ENCODE measurements at places on chromosomes 2 and 18.

GRCh38 chr2:78766459-78766858 is 259.0 kb upstream of the REG3G start:
- DNase-seq, result no peak

- DNase-seq, result peak; percentile 58
Measured at GRCh38 chr2:205868773-205869333, 186.6 kb downstream of the NRP2 start.

DNA sequence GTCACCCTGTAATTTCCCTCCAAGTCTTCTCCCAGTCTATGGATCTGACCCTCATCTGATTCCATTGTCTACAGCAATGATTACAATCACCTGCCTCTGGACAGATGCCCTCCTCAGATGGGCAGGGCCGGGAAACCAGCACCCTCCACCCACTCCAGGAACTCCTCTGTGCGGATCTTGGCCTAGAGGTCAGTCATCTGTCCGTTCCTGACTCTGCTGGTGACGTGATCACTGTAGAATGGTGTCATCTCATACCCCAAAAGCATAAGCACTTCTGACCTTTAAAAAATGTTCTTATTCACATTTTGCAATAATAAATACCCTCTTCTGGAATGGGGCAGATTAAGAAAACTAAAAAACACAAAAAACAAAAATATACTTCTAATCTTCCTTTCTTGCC is 29.5 kb upstream of the BZW1 start:
- DNase-seq, result peak; percentile 27

GRCh38 chr2:151098841-151099240 is 162.8 kb downstream of the RBM43 start:
- peak; percentile 20 for DNase-seq

DNA sequence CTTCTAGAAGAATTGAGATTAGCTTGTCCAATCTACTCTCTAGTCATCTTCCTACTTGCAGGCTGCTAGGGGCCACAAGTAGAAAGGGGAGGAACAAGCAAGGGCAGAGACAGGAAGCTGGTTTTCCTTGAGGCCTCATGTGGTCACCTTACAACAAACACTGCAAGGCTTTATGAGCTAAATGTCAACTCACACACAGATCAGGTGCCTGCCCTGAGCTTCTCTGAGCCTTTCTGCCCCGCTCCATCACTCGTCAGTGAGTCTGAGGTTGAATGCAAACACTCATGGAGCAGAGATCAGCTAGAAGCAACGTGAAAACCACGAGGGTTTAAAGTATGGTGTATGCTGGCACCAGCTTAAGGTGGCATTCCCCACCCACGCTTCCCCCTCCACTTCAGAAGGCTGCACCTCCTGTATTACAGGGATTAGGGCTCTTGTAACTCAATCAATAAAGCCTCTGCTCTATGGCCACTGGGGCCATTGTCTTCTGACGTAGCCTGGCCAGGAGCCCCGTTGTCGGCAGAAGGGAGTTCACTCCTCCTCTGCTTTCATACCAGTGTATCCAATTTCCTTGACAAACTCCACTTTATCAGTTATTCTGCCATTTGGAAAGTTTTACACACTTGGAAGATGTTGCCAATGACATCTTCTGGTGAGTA is 5.4 kb upstream of the CRYGC start:
- DNase-seq, result no peak

DNA sequence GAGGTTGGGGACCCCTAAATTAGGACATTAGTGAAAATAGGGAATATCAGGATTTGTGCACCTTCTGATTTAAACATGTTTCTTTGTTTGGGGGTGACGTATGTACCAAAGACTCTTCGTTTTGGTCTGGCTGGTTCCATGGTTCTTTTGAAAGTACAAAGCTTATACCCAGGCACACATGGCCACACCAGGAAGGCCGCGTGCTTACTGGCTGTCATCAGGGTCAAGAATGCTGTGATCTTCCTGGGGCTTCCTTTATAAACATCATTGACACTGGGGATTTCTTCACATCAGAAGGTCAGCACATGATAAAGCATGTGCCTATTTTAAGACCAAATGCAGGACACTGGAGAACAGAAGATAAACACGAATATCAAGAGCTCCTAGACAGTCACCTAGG is 230.6 kb upstream of the ID2 start:
- no peak for DNase-seq

- no peak for DNase-seq
Measured at GRCh38 chr2:31972059-31972458, 38.7 kb downstream of the MEMO1 start.

DNA sequence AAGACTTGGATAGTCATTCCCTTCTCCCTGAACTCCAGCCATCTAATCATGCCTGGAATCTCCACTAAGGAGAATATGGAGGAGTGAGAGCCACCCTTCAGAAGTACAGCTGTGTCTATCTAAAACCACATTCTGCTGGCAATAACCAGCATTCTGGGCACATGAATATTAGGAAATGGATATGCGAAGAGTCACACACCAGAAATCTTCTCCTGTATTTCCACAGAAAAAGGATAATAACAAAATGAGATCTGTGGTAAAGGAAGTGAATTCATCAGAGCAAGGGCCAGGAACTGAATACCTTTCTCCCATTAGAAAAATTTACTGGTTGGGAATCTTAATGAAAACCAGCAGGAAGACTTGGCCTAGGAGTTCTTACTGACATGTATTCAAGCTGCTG is 218.8 kb downstream of the SCG2 start:
- DNase-seq, result peak; percentile 35

DNA sequence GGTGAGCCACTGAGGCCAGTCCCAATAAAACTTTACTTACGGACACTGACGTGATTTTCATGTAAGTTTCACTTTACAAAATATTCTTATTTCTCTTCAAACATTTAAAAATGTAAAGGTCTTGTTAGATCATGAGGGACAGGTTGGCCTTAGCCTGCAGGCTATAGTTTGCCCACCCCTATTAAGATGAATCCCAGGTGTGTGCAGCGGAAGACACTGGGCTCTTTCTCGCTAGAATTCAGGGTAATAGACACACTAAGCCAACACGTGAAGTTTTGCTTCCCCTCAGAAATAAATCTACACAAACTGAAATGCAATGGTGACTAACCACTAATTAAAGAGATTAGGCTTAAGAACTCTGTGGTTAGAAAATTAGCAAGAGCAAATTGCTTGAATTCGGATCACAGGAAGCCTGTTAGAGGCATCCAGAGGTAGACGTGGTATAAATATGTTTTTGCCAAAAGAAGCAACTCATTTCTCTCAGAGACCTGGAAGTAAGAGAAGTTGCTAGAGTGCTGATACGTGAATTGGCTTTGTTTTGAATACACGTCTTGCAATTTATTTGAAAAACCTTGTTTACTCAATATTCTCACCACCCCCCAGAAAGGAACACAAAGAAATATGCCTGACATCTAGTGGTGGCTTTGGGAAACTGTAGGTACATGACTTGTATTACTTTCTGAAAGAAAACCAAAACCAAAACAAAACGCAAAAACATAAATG is 151.6 kb downstream of the DTNB start:
- peak; percentile 91 for DNase-seq

DNA sequence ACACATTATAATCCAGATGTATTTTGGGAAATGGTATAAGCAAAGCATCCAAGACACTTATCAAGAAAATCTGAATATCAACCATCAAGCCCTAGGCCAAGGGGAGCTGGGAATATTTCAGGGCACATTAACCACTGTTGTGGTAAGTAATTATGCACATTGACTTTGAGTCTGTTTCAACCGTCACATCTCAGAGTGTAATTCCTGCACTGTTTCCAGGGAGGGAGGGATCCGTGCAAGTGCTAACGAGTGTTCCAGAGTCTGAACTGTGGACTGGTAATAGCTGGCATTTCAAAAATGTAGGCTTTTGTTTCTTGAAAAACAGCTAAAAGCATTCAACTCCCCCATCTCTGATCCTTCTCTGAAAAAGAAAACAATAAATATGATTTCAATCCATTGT is 681.6 kb downstream of the BCL11A start:
- DNase-seq, result no peak

- DNase-seq, result peak; percentile 33
Measured at GRCh38 chr2:42238644-42239288, 69.6 kb downstream of the EML4 start.

DNA sequence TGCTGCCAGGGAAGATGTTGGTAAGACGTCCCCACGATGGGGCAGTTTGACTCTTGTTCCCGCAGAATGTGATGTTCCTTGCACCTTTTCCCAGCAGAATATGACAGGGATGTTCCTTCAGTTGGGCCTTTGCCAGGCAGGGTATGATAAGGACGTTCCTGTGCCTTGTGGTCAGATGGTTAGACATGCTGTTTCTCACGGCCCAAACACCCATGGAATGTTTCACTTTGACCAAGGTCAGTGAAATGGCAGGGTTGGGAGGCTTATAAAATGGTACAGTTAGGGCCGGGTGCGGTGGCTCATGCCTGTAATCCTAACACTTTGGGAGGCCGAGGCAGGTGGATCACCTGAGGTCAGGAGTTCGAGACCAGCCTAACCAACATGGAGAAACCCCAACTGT is 40.3 kb upstream of the YPEL5 start:
- DNase-seq, result peak; percentile 36

- no peak for DNase-seq
Measured at GRCh38 chr2:62474176-62474575, 31.8 kb downstream of the TMEM17 start.

GRCh38 chr2:234178330-234179030 is 128.0 kb downstream of the SPP2 start:
- DNase-seq, result peak; percentile 52

- peak; percentile 74 for DNase-seq
Measured at GRCh38 chr2:97950329-97951154, 45.2 kb downstream of the TMEM131 start.

- DNase-seq, result peak; percentile 7
Measured at GRCh38 chr18:6001867-6002266, 106.5 kb upstream of the TMEM200C start.

DNA sequence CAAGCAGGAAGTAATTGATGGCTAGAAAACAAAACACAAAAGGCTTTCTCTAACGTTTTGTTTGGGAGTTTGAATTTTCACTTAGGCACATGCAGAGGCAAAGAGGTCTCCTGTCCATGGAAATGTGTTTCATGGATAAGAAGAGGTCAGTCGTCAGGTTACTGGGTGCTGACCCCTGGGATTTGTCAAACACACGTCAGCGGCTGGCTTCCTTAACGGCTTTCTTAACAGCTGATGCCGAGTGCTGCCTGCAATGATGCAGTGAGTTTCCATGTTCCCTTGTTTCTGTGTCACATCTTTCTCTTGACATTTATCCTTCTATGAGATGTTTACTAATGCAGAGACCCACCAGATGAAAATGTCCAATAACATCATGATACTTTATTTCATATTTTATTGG is 31.7 kb downstream of the GPR39 start:
- peak; percentile 7 for DNase-seq

DNA sequence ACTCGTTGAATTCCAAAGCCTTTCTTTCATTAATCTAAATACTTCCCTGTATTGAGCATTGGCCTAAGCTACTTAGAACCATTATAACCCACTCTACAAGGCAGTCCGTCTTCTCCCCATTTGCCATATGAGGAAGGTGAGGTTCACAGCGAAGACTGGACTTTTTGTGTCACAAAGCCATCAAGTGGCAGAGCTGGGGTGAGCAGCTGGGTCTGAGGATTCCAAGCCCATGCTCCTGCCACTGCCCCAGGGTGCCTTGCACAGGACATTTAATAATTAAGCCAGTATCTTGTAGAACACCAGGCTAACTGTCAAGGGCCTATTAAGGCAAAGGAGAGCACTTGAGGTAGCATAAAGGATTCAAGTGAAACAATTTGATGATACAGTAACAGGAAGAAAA is 68.8 kb upstream of the ZNF397 start:
- DNase-seq, result no peak

DNA sequence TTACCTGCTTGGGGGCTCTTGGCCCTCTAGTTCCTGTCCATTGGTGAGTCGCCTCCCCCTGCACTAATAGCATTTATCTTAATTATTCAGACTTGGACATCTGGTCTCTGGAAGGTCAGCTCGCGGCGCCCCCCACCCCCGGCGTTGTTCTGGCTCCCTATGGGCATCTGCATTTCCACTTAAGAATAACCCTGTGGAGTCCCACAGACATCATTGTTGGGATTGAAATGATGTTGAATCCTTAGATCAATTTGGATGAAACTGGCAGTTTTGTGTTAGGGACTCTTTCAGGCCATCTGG is 313.8 kb upstream of the HS6ST1 start:
- DNase-seq, result no peak

DNA sequence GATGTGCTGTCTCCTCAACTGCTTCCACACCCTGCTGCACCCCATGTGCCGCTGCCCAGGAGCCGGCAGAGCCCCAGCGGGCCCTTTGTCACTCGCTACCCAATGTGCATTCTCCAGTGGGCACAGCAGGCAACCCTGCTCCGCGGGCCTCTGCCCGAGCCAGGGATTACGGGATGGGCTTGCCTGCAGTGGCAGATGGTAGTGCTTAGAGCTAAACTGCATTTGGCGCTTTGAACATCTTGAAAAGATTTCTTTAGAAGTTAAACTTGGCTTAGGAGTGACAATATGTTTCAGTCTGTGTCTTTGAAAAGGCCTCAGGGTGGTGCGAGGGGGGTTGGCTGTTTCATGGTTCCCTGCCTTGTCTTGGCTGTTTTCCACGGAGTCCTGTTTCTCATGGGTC is 84.0 kb upstream of the BOD1L2 start:
- DNase-seq, result no peak

- no peak for DNase-seq
Measured at GRCh38 chr2:165792104-165792454, 2.0 kb downstream of the GALNT3 start.

GRCh38 chr2:217989221-217989948 is 13.4 kb downstream of the TNS1 start:
- no peak for DNase-seq

DNA sequence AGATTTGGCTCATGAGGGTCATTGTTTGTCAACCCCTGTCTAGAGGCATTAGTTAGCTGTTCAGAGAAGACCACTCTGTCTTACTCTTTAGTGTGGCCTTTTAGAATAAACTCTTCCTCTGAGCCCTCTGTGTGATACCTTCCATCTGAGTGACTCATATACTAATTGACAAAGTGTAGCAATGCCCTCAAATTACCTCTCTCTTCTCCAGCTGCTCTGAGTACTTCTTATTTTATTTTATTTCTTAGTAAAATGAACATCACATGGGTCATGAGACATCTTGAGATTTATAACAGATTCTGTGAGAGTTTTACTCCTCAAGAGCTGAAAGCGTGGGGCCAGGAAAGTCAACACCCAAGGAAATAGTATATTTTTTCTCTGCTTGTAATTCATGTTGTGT is 67.4 kb downstream of the KCTD18 start:
- DNase-seq, result peak; percentile 41

GRCh38 chr18:52349498-52349897 is 9.5 kb downstream of the DCC start:
- DNase-seq, result no peak

DNA sequence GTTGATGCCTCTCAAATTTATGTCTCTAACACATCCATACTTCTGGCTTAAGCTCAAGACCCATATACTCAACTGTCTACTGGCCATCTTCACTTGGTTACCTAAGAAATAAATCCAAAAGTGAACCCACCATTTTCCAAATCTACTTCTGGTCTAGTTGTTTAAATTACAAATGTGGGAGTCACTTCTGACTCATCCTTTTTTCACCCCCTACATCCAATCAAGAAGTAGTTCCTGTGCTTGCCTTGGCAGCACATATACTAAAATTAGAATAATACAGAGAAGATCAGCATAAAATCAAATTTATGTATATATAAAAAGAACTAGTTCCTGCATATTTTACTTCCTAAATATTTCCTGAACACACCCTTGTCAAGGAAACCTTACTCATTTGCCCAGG is 53.6 kb downstream of the STRN start:
- no peak for DNase-seq
